ENCODE measurements at places on chromosomes 4 and X. TPM values are rescaled to one million over a fixed set of nuclear protein-coding genes. Genes with fewer than 3 reads are reported as not detected.
A peak's percentile ranks its signal among the peaks of the same experiment; 100 is the strongest.

DNA sequence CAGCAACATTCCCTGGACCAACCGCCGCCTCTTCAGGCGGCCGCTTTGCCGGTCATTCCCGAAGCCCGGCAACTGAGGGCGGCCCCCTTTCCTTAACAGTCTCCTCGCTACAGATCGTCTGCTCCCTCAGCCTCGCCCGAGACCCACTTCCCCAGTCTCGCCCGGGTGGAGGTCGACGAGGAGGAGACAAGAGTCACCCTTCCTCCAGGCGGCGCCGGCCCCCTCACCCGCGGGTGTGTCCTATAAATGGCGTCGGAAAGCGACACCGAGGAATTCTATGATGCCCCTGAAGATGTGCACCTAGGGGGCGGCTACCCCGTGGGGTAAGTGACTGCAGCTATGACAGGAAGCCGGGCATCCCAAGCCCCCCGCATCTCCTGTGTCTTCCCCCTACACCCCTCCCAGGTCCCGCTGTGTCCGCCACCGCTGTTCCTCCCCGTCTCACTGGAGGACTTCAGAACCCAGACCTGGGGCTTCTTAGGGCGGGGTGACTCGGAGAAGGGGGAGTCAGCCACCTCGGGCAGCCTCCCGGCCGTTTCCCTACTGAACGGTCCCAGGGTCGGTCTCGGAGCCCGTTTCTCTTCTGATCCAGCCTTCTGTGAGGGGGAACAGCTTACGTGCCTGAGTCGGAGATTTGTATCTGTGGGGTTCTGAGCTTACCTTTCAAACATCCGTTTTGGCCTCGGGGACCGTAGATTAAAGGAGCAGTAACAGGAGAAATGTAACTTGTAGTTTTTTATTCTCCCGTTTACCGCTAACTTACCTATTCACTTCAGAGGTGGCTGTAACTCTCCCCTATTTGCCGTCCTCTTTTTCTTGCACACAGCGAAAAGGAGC, 570 bp downstream of the WDR44 start:
- DNase-seq, result peak; percentile 50

GRCh38 chrX:46788902-46789301, 30.0 kb upstream of the SLC9A7 start:
- DNase-seq, result no peak

DNA sequence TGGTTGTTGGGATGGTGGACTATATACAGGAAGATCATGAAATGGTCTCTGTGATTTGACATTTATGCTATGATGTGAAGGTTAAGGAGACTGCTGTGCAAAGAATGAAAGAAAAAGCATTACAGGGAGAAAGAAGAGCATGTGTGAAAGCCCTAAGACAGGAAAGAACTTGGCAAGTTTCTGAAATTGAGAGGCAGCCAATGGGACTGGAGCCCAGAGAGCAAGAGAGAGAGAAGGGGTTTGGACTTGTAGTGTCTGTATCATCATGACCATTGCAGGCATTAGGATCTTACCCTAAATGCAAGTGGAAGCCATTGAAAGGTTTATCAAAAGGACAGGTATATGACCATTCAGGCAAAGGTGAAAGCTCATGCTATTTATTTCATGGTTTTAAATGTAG, 147.1 kb downstream of the NAA11 start:
- DNase-seq, result no peak

DNA sequence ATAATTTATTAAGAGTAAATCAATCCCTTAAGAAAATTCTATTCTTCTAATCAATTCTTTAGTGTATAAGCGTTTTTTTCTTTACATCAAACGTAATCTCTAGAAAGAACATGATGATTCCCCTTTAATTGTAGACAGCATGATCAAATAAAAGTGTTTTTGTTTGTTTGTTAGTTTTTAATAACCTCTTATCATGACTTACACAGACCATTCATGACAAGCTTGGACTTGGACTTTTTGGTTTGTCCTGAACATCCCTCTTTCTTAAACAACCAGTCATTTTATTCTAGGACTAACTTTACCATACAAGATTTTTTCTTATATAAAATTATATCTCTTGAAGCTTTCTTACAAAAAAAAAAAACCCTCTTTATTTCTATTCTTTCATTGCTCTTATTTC, 344.6 kb upstream of the SPOCK3 start:
- DNase-seq, result no peak

DNA sequence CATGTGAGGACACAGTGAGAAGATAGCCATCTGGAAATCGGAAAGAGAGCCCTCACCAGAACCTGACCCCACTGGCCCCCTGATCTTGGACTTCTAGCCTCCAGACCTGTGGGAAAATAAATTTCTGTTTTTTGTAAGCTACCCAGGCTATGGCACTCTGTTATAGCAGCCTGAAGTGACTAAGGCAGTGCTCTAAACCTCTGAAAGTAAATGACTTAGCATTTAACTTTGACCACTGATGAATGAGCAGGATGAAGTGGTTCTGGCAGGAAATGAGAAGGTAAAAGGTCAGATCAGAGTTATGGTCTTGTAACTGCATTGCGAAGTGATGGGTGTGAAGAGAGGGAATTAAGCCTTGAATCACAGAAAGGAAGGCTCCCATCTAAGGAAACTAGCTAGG, 17.0 kb downstream of the GPAT3 start:
- peak; percentile 18 for DNase-seq

DNA sequence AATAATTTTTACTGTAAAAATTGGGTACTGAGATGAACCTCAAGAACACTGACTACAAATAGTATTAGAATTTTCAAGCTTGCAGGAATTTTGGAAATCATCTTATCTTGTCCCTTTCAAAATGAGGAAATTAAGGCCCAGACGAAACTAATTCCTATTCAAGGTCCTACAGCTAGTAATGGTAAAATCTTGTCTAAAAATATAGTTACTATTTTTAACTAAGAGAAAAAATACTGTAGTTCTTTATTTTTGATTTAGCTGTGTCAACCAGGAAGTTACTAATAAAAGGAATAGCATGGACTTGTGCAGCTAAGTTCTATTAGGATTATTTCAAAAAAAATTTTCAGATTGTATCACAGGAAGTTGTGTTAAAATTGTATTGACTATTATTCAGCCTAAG, 12.7 kb downstream of the PRIMPOL start:
- no peak for DNase-seq

- no peak for DNase-seq
Measured at GRCh38 chr4:123304151-123304964, 92.2 kb upstream of the SPRY1 start.

- DNase-seq, result no peak
Measured at GRCh38 chr4:173014113-173014558, 154.5 kb upstream of the GALNT7 start.

DNA sequence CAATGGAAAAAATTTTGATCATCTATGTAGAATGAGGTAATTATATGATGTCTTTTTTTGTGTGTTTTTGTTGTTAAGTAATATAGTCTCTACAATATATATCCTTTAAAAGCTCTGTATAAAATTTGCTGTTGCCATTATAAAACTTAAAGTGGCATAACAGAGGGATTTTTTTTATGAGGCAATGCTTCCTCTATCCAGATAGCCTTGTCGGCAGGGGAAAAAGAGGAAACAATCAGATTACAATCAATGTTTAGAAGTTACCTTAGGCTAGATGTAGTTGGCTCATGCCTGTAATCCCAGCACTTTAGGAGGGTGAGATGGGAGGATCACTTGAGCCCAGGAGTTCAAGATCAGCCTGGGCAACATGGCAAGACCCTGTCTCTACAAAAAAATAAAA, 86.8 kb downstream of the DIAPH2 start:
- no peak for DNase-seq

GRCh38 chr4:169437299-169438047, 166.7 kb upstream of the SH3RF1 start:
- DNase-seq, result no peak

- DNase-seq, result no peak
Measured at GRCh38 chr4:70721747-70722146, at the start of gene RUFY3. Gene RUFY3, plus strand, starts transcription at chr4:70721964. Its CDS starts 610 bp downstream, at chr4:70722574.

DNA sequence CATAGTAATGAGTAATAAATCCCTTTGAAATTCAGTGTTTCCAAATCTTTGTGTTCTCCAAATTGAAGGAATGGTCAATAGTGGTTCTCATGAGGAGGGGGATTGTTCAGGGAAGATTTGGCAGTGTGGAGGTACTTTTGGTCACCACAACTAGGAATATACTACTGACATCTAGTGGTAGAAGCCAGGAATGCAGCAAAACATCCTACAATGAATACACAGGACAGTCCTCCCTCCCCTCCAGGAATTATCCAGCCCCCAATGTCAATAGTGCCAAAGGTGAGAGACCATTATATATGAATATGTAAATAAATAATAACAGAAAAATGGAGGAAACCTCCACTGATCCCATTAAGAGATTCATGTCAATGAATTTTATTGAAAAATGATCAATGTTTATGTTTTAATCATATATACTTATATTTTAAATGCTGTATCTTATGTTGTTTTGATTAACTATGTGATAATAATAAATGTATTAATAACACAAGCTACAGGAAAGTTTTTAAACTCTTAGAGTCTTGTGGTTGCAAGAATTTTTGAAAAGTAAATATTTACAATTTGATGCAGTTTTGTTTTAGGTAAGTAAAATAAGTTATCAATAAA, 14.4 kb upstream of the FAM9A start:
- DNase-seq, result no peak

GRCh38 chr4:119526786-119527550, 101.6 kb downstream of the PDE5A start:
- DNase-seq, result no peak

- DNase-seq, result no peak
Measured at GRCh38 chr4:137267024-137267423, 265.3 kb downstream of the PCDH18 start.

The PAGE4 gene
- not detected for total RNA-seq

The KCNIP4 gene
- not detected for total RNA-seq

The ERCC6L gene
- 14.4 TPM for total RNA-seq

The CCSER1 gene
- not detected for total RNA-seq

The HMX1 gene
- total RNA-seq, result not detected

The TIMP1 gene
- total RNA-seq, result 245 TPM

The GPR82 gene
- total RNA-seq, result not detected

The CABS1 gene
- total RNA-seq, result not detected

Data from SJSA1 (cell line).